ENCODE measurements at places on chromosomes 2 and 18.
A peak's percentile ranks its signal among the peaks of the same experiment; 100 is the strongest.

DNA sequence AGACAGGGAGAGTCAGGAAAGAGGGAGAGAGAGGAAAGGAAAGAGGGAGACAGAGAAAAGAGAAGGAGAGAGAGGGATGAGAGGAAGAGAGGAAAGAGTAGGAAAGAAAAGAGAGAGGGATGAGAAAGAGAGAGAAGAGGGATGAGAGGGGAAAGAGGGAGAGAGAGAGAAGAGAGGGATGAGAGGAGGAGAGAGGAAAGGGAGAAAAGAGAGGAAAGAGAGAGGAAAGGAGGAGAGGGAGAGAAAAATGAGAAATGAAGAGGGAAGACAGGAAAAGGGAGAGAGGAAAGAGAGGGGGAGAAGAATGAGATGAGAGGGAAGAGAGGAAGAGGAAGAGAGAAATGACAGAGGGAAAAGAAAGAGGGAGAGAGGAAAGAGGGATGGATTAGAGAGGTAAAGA is 207.0 kb upstream of the SKOR2 start:
- no peak for DNase-seq

- DNase-seq = no peak
These were observed 17.8 kb upstream of the SLC25A52 start for GRCh38 chr18:31778391-31778950.

- no peak for DNase-seq
These were observed 2.3 kb upstream of the SERPINB11 start for GRCh38 chr18:63700501-63700900.

DNA sequence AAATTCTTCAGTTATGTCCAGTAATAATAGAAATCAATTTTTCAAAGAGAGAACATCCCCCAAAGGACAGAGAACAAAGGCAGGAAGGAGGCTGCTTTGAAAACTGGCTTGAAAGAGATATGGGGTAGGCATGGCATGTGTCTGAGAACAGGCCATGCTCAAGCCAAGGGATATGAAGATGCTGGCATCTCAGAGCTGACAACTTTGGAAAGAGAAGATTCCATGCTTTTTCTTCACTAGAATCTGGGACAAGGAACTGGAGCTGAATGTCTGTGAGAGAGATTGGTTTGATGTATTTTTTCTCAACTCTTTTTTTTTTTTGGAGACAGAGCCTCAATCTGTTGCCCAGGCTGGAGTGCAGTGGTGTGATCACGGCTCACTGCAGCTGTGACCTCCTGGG is 139.8 kb upstream of the DLX2 start:
- no peak for DNase-seq

GRCh38 chr2:219887870-219888269 is 260.4 kb downstream of the SLC4A3 start:
- no peak for DNase-seq

DNA sequence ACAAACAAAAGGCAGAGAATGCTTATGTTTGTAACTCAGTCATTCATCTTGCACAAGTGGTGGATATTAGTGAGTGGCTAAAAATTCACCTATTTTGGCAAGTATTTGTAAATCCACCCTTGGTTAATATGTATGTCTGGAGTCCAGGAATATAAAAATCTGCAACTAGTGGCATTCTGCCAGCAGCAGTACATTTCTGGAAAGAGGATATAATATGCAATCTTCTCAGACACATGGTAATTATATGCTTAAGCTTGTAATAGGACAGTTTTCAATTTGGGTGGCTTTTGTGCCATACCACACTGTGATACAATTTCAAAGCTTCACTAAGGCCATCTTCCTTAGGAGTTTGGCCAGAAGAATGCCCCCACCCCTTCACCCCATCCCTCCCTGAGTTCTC is 693.3 kb downstream of the MBD2 start:
- DNase-seq = no peak

GRCh38 chr2:26178746-26179436 is 6.0 kb downstream of the GAREM2 start:
- peak; percentile 14 for DNase-seq

GRCh38 chr2:112493858-112494648 is 12.1 kb downstream of the TTL start:
- DNase-seq = no peak

- DNase-seq = no peak
These were observed 6.0 kb upstream of the ROCK1 start for GRCh38 chr18:21117409-21118131.

All from activated CD4-positive, alpha-beta T cell treated with anti-CD3 and anti-CD28 coated beads, Interleukin-10, Interleukin-2, amounts not matched to agents 100 ng/mL and 50 ng/mL, durations not matched to agents 16 hours and 8 hours (primary cell).